ENCODE measurements at places on chromosomes 6 and 20.

- no peak for DNase-seq
Observed at GRCh38 chr20:44660581-44660980, 9.1 kb upstream of the ADA start.

- DNase-seq, result no peak
Observed at GRCh38 chr6:168581236-168581635, 140.3 kb downstream of the SMOC2 start.

- DNase-seq, result no peak
Observed at GRCh38 chr20:51275826-51276225, 252.9 kb upstream of the KCNG1 start.

- no peak for DNase-seq
Observed at GRCh38 chr6:156828280-156828703, 51.1 kb downstream of the ARID1B start.

- DNase-seq, result no peak
Observed at GRCh38 chr6:119267126-119267905, 82.2 kb downstream of the MAN1A1 start.

DNA sequence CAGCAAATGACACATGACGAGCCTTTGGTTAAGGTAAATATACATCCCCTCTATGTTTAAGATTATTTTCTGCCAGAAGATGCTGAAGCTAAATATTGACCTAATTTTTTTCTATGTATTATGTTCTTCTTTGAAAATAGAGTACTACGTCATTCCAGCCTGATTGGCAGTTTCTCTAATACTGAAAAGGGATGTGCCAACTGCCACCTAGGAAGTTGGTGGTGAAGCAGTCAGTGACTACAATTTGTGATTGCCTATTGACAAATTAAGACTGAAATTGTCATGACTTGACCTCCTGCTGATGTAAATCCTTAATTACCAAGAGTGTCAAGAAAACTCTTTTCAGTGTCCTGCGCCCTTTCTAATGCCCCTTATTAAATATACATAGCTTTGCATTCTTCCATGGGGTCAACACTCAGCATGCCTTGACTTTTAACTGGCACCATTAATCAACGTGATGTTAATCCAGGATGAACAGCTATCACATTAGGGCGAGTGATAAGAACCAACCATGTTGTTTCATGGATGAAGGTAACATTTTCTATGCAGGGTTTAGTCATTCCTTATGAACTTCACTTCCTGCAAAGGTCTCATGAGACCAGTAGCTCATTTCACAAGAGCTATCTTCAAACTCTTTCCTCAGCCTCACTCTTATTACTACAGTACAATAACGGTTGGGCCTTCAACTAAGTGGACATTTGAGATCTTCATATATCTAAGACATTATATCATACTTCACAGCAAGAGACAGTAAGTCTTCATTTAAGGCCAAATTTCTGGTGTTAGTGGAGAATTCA, 22.5 kb upstream of the SGK1 start:
- no peak for DNase-seq

DNA sequence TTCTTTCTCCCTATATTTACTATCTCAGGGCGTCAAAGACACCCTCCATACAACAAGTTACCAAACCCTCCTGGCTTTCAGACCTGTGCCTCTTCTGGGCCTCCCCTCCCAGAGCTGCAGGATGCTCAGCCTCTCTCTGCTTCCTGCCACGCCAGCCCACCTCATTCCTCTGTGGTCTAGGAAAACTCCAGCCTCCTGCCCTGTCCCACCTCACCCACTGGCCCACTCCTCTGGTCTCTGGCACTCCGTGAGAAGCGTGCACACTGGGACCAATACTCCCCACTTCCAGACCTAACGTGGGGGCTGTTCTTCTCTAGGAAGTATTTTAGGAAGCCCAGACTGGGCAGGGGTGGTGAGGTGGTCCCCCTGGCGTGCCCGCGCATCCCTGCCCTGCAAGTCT, 9.7 kb downstream of the AGPAT4 start:
- DNase-seq, result no peak

DNA sequence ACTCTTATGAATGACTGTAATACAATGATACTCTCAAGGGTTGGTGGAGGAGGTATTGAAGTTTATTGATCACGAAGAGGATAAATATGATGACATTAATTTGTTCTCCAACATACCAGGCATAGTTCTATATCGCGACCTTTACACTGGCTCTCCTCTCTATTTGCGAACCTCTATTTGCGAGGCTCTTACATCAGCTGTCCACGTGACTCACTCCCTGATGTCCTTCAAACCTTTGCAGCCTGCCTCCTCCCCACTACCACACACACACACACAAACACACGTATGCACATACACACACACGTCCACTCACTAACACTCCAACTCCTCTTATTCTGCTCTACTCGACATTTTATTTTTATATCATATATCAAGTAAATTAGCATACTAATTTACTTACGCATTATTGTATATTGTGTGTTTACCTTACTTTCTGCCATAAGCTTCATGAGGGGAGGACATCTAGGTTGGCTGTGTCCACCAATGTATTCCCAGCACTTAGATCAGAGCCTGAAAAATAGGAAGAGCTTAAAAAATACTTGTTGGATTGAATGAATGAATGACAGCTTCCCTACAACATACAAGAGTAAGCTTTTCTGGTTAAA, 53.3 kb upstream of the TNFRSF21 start:
- DNase-seq, result no peak

DNA sequence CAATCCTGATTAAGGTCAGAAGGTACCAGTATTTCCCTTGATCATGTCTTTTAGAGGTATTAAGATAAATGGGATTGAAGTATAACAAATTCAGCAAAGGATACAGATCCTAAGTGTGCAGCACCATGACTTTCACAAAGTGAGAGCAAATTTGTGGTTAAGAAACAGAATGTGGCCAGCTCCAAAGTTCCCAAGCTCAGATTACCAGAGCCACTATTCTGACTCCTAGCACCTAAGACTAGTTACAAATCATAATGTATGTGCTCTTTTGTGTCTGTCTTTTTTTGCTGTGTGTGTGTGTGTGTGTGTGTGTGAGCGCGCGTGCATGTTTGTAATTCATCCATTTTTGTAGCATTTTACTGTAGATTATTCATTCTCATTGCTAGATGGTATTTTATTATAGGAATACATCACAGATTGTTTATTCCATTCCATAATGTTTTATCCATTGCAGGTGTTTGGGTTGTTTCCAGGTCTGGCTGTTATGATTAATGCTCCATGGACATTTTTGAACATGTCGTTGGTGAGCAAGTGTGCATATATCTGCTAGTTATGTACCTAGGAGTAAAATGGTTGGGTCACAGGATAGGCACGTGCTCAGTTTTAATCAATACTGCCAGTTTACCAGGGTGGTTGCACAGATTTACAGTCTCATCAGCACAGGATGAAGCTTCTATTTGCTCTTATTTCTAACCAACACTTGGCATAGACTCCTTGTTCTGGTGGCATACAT, 314.0 kb upstream of the JAG1 start:
- DNase-seq, result no peak

- DNase-seq, result no peak
Observed at GRCh38 chr6:114997813-114998292, 655.0 kb upstream of the HS3ST5 start.

- no peak for DNase-seq
Observed at GRCh38 chr20:33971147-33971975, 22.4 kb upstream of the RALY start.
